ENCODE measurements at places on chromosomes 12 and 14.

DNA sequence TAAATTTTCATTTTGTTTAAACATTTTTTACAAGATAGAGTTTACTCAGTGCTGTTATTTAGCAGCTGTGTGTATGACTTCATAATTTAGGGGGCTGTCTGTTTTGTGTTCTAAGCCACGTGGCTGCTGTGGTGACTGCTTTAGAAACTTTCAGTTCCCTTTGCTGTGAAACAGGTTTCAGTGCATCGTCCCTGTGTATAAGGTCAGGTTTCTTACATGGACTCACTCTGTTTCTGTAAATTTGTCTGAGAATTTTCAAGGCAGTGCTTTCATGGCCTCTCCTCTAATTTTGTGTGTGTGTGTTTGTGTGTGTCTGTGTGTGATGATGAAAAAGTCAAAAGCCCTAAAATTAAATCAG is 32.4 kb downstream of the BICD1 start:
- no peak for DNase-seq

DNA sequence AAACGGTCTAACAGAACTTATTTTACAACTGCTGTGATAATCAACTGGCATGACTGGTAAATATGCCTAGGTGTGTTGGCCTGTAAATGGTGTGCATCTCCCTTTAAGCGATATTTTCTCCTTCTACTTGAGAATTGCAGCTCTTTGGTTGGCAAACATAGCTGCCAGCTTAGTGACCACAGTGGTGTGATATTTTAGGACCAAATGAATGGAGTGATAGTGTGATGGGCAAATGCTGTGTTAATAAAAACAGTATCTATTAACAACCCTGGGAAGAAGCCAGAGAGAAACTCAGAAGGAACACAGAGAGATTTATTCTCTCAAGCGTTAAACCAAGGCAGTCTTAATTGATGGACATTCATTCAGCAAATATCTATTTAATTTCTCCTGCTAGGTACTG is 278.4 kb downstream of the AACS start:
- no peak for DNase-seq

GRCh38 chr12:27610374-27610773 is 85.9 kb upstream of the REP15 start:
- DNase-seq: no peak

DNA sequence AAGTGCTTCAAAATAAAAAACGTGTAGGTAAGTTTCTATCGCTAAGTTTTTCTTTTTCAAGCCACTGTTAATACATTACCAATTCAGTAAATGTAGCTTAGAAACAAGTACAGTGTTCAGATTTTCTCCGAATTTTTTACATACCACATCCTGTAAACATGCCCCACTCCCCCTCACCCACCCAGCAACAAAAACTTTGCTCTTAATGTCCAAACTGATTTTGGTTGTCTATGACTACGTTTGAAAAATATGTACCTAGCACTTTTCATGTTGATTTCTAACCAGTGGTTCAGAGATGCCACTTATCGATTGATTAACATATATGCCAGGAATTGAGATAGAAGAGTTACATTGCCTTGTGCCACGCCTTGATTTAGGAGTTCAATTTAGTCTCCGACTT is 663 bp upstream of the LIN7A start:
- DNase-seq: no peak

GRCh38 chr12:132925597-132926414 is 30.3 kb downstream of the ZNF605 start:
- DNase-seq: no peak

GRCh38 chr12:132352896-132353800 is 23.8 kb upstream of the GALNT9 start:
- no peak for DNase-seq

- DNase-seq: no peak
Measured at GRCh38 chr12:25502118-25502517, 51.0 kb downstream of the LMNTD1 start.

GRCh38 chr12:110279566-110280375 is 1.3 kb upstream of the ATP2A2 start:
- DNase-seq: no peak

DNA sequence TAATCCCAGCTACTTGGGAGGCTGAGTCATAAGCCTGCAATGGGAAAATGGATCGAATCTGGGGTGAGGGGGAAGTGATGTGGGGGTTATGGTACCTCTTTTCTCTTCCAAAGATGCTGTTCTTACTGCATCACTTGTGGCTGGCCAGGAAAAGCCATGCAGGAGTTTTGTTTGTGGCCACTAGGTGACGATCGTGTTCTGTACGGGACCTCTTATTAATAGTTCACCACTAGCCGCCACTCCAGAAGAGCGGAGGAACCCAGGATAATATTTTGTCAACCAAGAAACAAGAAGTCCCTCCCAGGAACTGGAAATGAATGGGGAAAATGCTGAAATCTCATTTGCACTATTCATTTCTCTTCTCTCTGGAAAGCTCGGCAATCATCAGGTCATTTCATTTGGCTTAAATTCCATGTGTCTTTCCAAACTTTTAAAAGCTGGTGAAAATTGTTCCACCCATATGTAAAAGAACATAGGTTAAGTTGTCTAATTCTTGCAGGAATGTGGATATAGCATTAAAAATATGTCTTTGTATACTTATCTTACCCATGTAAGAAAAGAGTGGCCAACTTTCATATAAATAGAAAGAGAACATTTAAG is 8.9 kb downstream of the GPR65 start:
- no peak for DNase-seq

DNA sequence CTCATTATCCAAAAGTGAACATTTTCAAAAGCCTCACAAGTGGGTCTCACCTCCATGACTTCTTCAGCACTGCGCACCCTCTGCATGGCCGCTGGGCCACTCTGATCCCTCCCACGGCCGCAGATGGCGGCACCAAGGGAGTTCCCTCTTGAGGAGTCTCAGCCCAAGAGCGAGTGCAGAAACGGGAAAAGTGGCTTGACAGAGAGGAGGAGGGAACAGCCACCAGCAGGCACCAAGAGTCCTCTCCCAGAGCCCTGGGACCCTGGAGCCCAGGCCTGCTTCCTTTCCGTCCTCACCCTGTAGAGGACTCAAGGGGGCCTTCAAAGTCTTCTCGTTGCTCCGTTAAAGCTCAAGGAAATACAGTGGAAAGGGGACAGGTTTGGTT is 230.2 kb upstream of the DIO3 start:
- no peak for DNase-seq

- no peak for DNase-seq
Measured at GRCh38 chr12:124273630-124274029, 21.3 kb upstream of the RFLNA start.

DNA sequence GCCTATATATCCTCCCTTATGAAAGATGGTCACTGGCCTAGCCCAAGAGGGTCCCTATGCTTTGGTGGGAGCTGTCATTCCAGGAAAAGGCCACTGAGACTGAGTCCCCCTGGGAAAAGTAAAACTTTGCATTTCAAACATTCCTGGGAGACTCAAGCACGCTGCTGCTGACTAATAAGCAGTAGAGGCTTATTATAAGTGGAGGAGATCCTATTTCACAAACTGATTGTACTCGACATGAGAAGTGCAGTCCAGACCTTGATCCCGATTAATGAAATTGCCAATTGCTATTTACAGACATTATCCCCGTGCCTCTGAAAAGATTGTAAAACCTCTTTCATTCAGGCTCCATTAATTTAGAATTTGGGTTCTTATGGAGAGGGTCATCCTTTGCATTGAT is 96.6 kb downstream of the EMP1 start:
- no peak for DNase-seq

DNA sequence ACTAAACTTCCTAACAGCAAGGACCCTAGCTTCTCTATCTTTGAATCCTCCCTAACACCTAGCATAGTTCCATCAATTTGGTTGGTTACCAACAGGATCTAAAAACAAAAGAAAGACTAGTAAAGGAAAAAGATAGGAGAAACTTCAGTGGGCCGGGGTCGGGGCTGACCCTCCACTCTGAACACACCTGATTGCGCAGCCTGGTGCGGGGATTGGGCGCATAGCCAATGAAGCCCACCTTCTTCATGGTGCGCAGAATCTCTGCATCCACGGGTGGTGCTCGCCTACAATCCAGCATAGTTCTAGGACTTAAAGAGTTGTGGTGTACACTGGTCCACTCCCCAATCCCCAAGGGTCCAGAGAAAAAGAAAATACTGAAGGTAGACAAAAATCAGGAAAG is 7.7 kb downstream of the PAN2 start:
- no peak for DNase-seq

- no peak for DNase-seq
Measured at GRCh38 chr12:1993871-1994371, 10.3 kb downstream of the DCP1B start.

DNA sequence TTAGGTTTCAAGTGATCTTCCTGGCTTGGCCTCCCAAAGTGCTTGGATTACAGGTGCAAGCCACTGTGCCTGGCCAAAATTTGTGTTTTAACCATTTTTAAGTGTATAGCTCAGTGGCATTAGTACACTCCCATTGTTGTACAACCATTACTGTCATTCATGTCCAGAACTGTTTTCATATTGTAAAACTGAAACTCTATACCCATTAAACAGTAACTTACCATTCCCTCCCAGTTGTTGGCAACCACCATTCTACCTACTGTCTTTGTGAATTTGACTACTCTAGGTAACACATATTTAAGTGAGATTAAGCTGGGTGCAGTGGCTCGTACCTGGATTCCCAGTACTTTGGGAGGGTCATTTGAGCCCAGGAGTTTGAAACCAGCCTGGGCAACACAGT is 67.3 kb upstream of the KCNH3 start:
- DNase-seq: no peak

GRCh38 chr12:2287151-2287550 is 234.4 kb downstream of the CACNA1C start:
- no peak for DNase-seq

- DNase-seq: no peak
Measured at GRCh38 chr12:72075401-72075800, 136.8 kb downstream of the TPH2 start.

DNA sequence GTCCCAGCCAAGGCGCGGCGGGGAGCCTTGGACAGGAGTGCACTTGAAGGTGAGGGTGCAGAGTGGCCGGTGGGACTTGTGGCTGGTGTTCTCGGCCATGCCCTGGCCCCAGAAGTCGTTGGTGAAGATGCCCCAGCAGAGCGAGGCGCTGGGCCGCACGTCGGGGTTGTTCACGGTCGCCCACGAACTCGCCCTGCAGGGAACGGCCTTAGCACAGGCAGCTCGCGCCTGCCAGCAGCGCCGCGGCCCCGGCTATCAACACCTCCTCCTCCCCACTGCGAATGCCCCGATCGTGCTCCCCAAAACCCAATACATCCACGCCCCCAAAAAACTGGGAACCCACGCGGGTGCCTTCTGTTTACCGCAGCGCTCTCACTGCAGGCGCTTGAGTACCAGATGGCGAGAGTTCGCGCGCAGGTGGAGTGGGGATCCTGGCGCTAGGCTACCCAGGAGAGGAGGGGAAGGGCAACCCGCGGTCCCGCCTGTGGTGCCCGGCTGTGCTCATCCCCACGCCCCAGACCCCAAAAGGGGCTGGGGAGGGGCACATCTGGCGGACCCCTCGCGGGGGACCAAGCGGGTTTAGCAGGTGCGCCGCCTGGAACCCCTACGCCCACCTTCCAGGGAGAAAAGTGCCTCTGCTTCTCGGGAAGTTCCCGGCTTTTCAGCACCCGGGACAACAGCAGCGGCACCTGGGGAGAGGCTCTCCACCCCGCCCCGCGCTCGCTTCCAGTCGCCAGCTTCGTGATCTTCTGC is 386.3 kb upstream of the TMTC1 start:
- no peak for DNase-seq

DNA sequence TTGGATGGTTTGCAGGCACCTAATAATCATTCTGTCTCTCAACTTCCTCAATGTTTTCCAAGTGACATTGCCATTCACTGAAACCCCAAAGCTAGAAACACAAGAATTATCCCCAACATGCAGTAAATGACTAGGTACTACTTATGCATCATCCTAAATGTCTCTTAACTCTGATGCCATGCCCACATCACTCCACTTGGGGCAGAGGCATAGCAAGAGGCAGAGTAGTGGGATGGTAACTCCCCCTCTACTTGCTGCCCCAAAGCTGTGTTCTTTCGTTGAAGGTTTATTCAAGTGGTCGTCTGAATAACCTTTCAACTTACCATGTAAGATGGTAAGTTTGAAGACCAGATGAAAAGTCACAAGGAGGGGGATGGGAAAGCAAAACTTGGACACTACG is 77.9 kb upstream of the SOX5 start:
- DNase-seq: no peak

- DNase-seq: peak; percentile 20
Measured at GRCh38 chr12:47207340-47207717, 127.6 kb upstream of the AMIGO2 start.

DNA sequence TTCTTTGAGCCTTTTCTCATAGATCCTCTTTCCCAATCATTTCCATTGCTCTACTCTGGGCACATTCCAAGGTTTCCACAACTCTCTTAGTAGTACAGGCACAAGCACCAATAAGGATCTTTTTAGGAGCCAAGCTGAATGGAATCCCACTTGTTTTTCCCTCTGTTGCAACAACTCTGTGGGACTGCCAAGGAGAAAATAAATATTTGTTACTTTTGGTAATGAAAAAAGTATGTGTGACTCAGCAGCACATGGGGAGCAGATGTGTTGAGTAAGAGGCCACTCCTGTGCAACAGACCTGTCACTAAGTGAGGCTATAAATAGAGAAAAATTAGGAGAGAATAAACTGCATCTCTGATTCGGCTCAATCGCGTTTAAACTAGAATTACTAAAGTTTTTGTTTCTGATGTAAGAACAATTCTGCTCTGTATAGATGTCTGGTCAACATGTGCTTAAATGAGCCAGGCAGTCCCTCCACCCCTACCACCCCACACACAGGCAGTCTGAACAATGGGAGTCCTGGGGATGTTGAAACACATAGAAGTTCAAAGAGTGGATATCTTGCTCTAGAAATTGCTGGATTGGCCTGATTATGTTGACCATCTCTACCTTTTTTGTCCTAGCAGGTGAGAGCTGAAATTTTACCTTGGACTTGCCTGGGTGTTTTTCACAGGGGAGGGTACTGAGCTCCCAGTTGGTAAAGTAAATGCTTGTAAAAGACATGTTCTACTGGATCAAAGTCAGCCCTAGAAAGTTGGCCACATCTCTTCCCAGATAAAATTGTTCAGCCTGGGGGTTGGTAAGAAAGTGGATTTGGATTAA is 244.3 kb upstream of the NOVA1 start:
- DNase-seq: no peak

GRCh38 chr12:47889040-47889439 is 15.8 kb downstream of the VDR start:
- DNase-seq: no peak

GRCh38 chr14:77620222-77620870 is 3.9 kb upstream of the SPTLC2 start:
- DNase-seq: no peak

GRCh38 chr12:18054925-18055619 is 34.9 kb downstream of the RERGL start:
- no peak for DNase-seq

DNA sequence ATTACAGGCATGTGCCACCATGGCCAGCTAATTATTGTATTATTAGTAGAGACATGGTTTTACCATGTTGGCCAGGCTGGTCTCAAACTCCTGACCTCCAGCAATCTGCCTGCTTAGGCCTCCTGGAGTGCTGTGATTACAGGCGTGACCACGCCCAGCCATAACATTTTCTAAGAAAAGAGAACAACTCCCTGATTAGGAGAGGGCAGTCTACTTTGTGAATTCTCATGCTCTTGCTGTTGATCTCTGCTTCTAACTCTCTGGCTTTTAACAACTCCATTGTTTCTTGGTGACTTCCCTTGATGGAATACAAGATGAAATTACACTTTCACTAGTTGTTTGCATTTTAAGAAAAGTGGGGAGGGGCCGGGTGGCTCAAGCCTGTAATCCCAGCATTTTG is 33.6 kb downstream of the SSH1 start:
- DNase-seq: no peak

- DNase-seq: no peak
Measured at GRCh38 chr14:83208341-83208740, 1674.7 kb upstream of the SEL1L start.

GRCh38 chr14:73741386-73741875 is 27.2 kb upstream of the PNMA1 start:
- DNase-seq: no peak

All from activated naive CD4-positive, alpha-beta T cell (primary cell).